ENCODE measurements at places on chromosomes 2 and 18.

DNA sequence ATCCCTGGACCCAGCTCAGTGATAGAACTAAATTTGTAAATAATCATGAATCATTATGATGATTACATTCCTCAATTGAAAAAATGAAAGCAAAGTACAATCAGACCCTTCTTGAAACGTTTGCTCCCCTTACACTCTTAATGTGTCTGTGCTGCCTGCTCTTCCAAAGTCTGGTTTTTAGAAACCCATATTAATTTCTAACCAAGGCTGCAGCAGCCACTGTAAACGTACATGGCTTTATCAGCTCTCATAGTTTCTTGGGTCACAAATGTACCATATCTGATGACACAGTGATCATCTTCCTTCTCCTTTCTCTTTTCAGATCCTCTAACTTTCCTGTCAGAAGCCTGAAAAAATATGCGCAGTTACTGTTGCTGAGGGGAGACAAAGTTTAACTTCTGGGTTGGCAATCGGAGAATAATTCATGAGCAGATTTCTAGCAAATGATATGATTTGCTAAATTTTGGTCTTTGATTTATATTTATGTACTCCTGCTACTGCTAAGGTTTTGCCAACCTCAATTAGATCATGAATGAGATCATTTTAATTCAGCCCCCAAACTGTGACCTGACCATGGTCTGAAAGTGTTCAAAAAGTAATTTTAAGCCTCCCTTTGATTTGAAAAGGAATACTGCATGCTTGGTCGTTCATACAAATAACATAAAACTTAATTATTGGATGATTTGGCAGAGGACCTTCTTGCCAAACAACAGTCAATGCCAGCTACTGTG is 12.3 kb downstream of the ZEB2 start:
- DNase-seq: no peak

DNA sequence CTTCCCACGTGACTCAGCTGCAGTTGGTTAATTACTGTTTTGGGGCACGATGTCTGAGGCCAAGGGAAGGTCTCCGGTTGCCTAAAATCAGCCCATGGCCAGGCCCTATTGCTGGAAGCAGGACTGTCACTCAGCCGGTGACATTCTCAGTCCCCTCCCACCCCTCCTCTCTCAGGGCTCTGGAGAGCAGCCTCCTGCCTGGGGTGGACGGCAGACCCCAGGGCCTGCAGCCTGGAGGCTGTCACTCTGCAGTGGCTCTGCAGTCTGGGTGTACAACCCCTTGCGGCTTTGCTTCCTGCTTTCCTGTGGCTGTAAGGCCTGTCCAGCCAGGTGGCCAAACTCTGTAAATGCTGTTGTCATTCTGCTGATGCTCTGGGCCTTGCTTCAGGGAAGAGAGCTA is 32.8 kb downstream of the ZBTB7C start:
- DNase-seq: no peak

- no peak for DNase-seq
Measured at GRCh38 chr2:216664593-216665034, 30.7 kb downstream of the IGFBP5 start.

DNA sequence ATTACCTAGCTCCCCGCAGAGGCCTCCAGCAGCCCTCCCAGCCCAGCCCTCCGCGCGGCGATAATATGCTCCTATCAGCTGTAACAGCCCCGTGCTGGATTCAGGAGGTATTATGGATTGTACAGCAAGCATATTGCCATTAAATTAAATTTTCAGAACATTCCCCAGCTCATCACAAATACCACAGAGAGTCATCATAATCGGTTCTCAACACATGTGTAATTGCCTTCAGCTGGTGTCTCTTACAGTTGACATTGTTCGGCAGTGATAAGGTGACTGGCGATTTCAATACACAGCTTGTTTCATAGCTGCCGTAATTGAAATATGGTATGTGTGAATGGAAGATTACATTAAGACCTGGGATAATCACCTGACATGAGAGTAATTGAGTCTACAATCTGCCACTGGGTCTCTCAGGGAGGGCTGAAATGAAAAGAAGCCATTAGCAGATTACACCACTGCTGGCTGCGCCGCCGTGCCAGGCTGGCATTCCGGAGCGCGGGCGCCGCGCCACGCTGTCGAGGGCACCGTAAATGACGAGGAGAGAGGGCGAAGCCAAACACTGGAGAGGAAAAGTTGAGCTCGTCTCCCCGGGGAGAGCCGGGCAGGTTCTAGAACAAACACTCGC is 549.4 kb upstream of the SALL3 start:
- no peak for DNase-seq

- DNase-seq: no peak
Measured at GRCh38 chr2:189095101-189095500, 84.5 kb downstream of the COL5A2 start.

DNA sequence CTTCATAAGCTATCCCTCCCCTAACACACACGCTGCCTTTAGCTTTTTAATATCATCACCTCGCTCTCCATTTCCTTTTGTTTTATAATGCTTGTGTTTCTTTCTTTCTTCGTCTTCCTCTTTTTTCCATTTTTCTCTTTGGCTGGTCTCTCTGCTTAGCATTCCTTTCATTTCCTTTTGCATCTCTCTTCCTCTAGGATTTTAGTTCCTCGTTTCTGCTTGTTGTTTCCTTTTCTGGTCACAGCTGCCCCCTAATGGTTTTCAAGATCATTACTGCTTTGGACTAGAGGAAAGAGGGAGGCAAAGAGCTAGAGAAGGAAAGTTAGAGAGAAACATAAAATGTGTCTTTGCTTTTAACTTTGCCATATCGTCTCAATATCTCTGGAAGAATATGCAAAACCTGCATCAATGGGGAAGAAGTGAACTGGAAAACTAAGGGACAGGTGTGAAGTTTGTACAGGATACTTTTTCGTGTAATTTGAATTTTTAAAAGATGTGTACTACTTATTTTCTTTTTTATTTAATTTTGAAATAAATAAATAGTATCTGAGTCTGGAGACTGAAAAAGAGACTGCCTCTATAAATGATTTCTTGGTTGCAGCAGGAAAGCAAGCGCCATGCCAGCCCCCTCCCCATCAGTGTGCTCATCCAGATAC is 6.3 kb upstream of the NRP2 start:
- no peak for DNase-seq

GRCh38 chr2:170500770-170501169 is 214.4 kb upstream of the SP5 start:
- no peak for DNase-seq

DNA sequence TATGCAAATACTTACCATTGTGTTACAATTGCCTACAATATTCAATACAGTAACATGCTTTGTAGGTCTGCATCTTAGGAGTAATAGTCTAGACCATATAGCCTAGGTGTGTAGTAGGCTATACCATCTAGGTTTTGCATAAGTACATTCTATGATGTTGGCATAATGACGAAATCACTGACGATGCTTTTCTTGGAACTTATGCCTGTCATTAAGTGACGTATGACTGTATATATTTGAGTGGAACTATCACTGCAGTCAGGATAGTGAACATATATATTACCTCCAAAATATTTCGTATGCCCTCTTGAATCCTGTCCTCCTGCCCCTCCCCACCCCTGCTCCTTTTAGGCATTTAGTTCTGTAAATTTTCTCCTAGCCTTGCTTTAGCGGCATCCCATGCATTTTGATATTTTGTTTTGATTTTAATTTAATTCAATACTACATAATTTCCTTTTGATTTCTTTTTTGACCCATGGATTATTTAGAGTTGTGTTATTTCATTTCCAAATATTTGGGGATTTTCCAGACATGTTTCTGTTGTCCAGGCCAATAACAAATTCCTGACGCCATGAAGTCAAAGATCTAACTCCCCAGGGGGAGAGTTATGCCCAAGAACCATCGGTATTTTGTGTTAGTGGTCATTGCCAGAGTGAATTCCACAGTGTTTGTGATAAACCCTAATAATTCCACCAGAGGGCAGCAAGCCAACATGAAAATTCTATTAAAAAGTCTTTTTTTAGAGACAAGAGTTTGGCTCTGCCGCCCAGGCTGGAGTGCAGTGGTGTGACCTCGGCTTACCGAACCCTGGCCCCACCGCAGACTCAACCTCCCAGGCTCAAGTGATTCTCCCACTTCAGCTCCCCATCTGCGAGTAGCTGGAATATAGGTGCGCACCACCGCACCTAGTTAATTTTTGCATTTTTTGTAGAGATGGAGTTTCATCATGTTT is 24.2 kb upstream of the CASP8 start:
- peak; percentile 30 for DNase-seq

DNA sequence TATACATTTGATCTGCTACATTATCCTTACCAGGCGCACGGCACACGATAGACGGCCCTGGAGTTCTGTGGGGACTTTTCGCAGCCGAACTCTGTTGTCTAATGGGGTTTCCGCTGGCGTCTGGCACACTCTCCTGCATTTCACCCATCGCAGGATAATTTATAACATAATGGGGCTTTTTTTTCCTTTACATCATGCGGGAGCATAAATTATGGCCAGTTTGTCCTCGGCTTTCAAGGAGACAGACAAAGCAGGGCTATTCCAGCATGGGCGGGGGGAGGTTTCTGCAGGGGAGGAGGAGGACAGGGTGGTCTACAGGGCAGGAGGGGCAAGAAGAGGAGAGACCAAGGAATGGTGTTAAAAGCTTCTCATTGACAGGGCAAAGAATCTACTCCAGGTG is 279.8 kb downstream of the CELF4 start:
- DNase-seq: no peak

GRCh38 chr2:190626641-190627210 is 22.2 kb upstream of the NAB1 start:
- DNase-seq: no peak

DNA sequence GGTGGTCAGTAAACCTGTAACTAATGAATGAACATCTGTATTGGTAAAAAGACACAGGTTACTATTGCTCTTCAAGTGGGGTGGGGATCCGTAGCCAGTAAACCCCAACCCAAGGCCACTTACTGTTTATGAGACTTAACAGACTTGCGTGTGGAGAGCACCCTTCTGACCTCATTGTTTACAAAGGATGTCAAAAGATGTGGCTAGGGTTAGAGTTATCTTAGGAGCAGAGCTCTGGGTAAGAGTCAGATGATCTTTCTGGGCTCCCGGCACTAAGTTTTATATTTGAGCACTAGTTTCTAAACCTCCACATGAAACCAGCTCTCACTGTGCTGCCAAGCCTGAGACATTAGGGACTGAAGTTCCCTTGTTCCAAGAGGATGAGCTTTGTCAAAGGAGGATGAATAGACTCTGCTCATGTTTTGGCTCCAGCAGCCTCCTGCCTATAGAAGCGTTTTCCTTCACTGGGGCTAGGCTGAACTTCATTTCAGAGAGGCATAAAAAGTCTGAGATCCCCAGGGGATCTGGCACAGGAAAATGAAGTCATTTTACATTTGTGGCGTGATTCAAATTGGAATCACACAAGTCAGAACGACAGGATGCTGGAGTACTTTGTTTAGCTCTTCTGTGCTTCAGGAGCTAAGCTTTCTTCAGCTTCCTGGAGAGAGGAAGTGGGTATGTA is 403.1 kb upstream of the TRIB2 start:
- no peak for DNase-seq

DNA sequence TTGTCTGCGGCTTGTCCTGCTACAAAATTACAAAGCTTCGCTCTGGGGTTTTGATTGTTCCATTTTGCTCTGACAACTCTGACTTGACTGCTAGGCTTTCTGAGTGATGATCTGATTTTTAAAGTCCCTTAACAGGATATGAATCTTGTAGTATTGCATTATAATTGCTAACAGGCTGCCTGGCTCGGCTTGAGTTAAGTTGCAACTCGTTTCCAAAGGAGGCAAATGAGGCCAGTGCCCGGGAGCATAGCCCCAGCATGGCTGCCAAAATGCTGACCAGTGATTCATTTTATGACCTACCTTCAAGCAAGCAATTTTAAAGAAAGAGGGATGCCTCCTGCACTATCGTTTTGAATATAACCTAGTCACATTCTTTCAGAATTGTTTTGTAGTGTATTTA is 135.4 kb downstream of the COL6A3 start:
- DNase-seq: no peak

DNA sequence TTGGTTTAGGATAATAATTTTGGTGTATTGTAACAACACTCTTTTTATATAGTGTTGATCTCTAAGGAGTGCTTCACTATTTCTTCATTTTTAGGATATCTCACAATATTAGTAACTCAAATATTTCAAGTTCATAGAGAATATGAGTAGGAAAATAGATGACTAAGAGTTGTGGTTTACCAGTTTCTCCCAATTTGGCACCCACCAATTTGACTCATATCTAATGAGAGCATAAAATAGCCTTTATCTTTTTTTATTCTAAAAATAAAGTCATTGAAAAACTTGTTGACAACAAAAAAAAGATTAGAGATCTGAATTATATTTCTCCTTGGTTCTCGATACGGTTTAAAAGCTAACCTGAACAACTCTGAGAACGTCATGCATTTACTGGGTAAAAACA is 204.0 kb downstream of the PARD3B start:
- DNase-seq: no peak

- DNase-seq: no peak
Measured at GRCh38 chr2:121192576-121192975, 92.4 kb downstream of the TFCP2L1 start.

DNA sequence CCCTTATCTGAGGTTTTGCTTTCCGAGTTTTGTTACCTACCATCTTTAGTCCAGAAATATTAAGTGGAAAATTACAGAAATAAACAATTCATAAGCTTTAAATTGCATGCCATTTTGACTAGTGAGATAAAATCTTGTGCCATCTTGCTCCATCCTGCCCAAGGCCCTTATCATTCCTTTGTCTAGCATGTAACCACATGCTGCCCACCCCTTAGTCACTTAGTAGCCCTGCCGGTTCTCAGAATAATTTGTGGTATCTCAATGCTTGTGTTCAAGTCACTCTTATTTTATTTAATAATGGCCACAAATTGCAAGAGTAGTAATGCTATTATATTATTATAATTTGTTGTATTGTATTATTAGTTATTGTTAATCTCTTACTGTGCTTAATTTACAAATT is 36.8 kb upstream of the VPS54 start:
- no peak for DNase-seq

DNA sequence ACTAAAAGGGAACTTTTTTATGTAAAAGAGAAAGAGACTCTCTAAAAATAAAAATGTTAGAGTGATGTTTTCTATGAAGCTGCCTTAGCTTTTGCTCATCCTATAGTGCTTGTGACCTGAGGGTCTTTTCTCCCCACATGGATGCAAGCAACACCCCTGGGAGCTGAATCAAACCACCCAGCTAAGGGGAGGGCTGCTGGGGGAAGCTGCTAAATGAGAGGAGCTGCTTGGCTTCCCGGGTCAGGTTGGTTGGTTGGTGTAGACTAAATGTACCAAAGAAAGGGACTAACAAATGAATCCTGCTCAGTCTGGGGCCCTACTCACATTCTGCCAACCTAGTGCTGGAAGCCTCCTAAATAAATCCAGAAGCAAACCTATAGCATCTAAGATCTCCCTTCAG is 35.0 kb downstream of the AFF3 start:
- no peak for DNase-seq

GRCh38 chr2:117980783-117981676 is 32.8 kb downstream of the CCDC93 start:
- DNase-seq: no peak

Measured in stimulated activated CD4-positive, alpha-beta T cell treated with anti-CD3 and anti-CD28 coated beads, TNF-alpha, amount 100 ng/mL, for 1 hour (primary cell).